Activated CD8-positive, alpha-beta memory T cell treated with anti-CD3 and anti-CD28 coated beads, Interleukin-2, amount 10 ng/mL, durations not matched to agents 7 days and 5 days (primary cell): ENCODE measurements at places on chromosomes 13 and 19. TPM values are rescaled to one million over a fixed set of nuclear protein-coding genes. Genes with fewer than 3 reads are reported as not detected.

SLC10A2 gene
- total RNA-seq, result not detected

OR10H1 gene
- not detected for total RNA-seq

FAM124A gene
- total RNA-seq, result 0.09 TPM

DNA sequence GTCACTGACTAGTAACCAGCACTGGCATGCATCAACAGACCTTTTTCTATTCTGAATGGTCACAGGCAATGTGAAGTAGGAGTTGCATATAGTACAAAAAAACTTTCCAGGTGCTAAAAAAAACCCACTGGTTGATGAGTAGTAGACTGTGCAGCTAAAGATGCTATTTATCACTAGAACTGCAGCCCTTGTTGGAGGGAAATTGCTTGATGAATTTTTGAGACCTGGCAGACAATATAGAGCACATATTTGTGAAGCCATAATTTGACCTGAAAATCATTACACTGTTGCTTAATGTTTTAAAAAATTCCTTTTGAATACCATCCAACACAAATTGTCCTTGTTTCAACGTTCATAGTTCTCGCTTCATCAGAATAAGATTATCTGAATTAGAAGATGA, 441.0 kb downstream of the KLF12 start:
- DNase-seq, result no peak

- peak; percentile 58 for DNase-seq
These were observed 3.5 kb downstream of the FSTL3 start for GRCh38 chr19:679418-680286.

DNA sequence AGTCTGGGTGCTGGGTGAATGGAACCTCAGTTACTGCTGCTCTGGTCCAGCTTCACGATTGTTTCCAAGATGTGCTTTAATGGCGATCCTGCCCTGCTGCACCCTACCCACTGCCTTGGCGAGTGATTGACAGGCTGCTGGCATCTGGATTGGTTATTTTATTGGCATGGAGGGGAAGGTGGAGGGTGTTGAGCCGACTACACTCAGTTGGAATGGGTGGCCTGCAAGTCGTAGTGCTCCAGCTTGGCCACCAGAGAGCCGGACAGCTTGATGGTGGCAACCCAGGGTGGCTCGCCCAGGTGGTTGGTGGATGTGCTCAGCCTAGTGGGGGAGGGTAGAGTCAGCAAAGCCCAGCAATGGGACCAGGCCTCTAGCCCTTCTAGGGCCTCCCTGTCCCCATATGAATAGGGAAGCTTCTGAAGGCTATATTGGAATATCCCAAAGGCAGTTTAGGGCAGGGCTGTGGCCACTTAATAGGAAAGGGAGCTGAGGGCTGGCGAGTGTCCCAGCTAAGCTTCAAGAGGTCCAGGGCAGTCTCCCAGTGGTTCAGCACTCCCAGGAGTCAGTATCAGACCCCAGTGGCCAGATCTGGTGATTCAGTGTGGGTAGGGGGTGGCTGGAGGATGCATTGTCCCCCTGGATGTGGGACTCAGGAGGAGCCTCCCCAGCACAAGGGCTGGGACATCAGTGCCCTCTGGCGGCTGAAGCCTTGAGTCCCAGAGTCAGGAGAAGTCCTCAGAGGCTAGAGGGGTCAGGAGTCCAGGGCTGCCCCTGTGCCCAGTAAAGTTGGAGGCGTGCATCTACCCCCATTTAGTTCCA, 3.4 kb downstream of the GGN start:
- DNase-seq, result no peak

MYPOP gene
- total RNA-seq, result 13.8 TPM

- no peak for DNase-seq
These were observed 29.1 kb downstream of the SIGLEC5 start for GRCh38 chr19:51600940-51601580.

- peak; percentile 69 for DNase-seq
These were observed 8.3 kb downstream of the LCP1 start for GRCh38 chr13:46173656-46174055.

ADGRE1 gene
- 0.44 TPM for total RNA-seq

IGFL2 gene
- total RNA-seq, result not detected

S1PR2 gene
- total RNA-seq, result 6.1 TPM

DNA sequence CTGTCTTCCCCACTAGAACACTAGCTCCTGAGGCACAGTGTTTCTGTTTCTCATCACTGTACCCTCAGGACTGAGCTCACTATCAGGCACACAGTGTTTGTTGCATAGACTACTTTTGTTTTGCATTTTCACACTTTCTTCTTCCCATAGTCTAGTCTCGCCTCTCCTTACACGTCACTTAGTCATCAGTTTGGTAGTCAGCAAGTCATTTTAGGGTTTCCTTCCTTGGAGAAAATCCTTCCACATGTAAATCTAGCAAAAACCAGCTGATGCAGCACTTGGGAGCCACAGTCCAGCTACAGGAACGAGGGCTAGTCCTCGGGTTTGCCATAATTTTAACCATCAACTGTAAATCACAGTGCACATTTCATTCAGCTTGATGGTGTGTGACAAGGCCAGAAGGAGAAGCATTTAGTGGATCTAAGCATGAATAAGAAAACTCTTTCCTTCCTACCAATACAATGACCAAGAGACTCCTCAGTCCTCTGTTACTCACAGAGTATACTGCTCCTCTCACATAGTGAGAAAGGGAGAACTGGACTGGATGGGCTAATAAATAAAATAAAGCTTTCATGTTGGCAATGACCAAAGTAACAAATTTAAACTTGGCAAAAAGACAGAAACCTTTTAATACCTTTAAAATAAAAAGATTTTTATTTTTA, 221.0 kb downstream of the KLF12 start:
- DNase-seq, result no peak

GRCh38 chr13:95174517-95174916, 126.7 kb downstream of the ABCC4 start:
- no peak for DNase-seq

GRCh38 chr19:40811478-40812341, 12.7 kb downstream of the EGLN2 start:
- peak; percentile 42 for DNase-seq

OR7G1 gene
- not detected for total RNA-seq

DNA sequence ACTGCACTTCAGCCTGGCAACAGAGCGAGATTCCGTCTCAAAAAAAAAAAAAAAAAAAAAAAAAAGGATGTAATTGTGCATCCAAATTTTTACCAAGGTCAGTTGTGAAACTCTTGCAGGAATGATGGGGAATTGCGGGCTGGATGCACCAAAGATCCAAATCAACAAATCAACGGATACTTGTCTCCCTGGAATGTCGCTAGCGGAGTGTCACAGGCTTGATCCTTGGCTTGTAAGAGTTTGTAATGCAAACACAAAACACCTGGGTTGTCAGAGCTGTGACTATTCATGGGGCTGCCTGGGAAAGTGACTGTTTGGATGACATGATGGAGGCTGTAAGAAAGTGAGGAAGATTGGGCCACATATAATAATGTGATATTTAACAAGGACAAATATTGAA, 4.2 kb downstream of the KANK3 start:
- no peak for DNase-seq

ATP8A2 gene
- 0.28 TPM for total RNA-seq

- no peak for DNase-seq
These were observed 23.2 kb downstream of the UPF1 start for GRCh38 chr19:18854982-18855381.

DNA sequence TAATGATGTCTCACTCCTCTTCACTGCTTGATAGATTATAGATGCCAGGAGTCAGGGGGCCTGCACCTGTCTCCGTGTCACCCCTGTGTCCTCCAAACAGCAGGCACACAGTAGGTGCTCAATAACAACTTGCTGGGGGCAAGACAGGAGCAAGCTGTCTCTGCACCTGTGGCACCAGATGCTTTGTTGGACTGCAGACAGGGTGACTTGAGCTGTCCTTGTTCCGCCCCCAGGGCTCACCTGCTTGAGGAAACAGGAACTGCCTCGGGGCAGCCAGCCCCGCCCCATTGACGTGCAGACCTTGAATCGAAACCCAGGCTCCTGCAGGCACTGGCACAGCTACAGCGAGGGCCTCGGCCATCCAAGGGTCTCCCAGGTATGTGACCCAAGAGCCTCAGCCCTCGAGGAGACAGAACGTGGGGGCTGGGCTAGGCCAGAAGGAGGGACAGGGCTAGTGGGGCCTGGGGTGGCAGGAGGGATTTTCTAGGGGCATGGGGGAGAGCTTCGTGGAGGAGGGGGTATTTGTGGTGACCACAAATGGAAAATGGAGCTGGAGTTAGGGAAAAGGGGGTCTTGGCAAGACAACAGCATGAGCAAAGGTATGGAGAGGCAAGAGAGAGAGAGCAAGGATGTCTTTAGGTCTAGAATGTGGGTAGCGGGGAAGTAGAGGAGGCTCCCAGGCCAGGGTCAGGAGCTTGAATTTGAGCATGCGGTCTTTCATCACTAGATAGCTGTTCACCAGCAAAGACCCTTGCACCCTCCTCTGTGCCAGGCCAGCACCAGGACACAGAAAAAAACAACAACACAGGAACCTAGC, at the start of gene HSH2D:
TSS of gene HSH2D (plus strand) at position 287 of the 817 bp plus-strand sequence. CDS start 5,066 bp downstream, outside the sequence.
- DNase-seq, result peak; percentile 96

ZNF675 gene
- 19.7 TPM for total RNA-seq

TMEM86B gene
- total RNA-seq, result 16.0 TPM

- no peak for DNase-seq
These were observed 188.9 kb upstream of the TSC22D1 start for GRCh38 chr13:44765001-44765471.

GRCh38 chr19:1747285-1748114, 5.8 kb upstream of the ONECUT3 start:
- peak; percentile 68 for DNase-seq

- no peak for DNase-seq
These were observed 14.1 kb downstream of the UBAC2 start for GRCh38 chr13:99214731-99215130.

DNA sequence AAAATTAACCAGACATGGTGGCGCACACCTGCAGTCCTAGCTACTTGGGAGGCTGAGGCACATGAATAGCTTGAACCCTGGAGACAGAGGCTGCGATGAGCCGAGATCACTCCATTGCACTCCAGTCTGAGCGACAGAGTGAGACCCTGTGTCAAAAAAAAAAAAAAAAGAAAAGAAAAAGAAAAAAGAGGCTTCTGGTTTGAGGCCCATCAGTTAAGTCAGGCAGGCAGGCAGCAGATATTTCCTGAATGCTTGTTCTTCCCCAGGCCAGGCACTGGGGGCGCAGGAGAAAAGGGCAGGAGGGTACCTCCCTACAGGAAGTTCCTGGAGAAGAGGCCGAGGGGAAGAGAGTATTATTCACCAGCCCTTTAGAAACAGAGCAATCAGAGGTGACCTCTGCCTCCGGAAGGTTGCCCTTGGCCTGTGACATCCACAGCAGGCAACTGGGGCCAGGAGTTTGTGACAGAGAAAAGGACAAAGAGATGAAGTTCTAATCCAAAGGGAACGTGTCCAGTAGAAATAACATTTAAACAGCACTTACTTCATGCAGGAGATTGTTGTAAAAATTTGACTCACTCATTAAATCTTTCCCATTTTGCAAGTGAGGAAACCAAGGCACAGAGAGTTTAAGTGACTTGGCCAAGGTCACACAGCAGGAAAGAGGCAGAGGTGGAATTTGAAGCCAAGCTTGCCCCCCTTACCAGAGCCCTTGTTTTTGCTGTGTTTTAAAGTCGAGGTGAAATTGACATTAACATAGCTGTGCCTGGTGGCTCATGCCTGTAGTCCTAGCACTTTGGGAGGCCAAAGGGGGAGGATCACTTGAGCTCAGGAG, 4.3 kb upstream of the RLN3 start:
- no peak for DNase-seq

SHISA7 gene
- not detected for total RNA-seq

DNA sequence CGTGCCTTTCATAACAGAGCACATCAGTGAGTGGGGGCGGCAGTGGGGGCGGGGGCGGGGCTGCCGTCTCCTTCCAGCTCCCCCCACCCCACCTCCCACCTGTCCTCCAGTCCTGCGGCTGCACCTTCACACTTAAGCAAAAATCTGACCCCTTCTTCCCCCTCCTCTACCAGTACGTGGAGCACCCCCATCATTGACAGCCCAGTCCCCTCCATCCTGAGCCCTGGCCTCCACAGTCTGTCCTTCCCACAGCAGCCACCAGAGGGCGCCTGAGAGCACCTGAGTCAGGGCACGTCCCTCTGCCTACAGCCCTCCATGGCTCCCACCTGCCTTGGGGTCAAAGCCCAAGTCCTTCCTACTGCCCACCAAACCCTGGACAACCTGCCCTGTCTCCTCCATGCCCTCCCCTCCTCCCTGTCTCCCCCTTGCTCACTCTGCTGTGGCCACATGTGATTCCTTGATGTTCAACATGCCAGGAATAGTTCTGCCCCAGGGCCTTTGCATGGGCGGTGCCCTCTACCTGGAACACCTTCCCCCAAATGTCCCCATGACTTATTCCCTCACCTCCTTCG, 4.0 kb downstream of the EBI3 start:
- DNase-seq, result peak; percentile 85

- DNase-seq, result no peak
These were observed 15.8 kb downstream of the GPR180 start for GRCh38 chr13:94617389-94618000.
